Kidney (tissue), 22 donors: ENCODE measurements at places on chromosomes 3 and 15.

DNA sequence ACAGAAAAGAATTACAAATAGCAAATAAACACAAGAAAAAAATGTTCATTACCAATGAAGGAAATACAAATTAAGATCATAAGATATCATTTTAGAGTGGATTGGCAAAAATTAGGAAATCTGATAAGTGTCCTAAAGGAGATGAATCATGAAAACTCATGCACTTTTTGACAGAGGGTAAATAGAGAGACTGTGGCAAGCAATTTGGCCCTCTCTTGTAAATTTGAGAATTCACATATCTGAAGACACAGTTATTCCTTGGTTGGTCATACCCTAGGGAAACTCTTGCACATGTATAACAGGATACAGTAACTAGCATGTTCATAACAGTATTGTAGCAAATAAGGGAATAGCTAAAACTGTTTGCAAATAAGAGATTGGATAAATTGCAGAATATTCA, 246.0 kb upstream of the GADL1 start:
- no peak for DNase-seq

DNA sequence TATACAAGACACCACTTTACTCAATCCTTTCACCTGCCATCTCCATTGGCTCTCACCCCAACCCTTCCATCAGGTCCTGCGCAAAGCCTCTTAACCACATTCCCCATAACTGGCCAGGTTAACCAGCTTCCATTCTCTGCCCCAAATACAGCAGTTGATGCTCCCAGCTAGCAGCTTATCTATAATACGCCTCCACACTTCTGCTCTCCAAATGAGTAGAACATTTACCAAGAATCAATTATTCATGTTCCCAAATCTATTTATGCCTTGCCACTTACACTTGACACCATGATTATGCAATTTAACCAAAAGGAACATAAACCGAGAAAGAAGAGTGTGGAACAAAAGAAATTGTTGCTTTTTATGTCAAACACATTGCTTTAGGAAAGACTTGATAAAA, 103.7 kb upstream of the TPM1 start:
- no peak for DNase-seq

GRCh38 chr15:64571857-64572291, 111.5 kb downstream of the ZNF609 start:
- DNase-seq: no peak

GRCh38 chr15:54979964-54980363, 216.8 kb downstream of the RSL24D1 start:
- DNase-seq: no peak

DNA sequence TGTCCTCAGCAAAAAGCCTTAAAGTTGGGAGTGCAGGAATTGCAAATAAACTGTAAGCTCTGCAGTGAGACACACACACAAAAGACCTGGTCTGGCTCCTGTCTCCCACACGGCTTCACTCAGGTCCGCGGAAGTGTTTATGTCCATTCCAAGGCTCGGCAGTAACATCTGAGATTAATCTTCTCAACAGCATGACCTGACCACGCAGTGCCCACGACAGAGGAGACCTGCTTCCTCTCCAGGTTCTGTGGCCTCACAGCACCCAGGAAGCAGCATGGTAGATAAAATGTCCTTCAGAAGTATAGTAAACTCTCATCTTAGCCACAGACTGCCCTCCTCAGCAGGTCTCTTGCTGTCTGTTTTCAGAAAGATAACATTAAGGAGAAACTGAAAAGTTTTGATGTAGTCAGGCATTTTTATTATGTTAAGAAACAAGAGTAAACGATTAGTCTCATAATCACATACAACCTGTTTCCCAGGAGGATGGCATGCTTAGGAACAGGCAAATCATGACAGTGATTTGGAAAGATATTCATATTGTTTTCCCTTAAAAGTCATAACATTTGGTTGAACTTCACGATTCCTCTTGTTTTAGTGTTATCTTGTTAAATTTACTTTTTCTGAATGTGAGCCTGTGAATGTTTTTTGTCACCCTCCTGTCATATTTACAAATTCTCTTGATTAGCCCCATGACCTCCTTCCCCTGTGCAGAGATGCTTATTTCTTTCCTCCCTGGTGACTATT, 34.6 kb downstream of the CD200R1L start:
- DNase-seq: no peak

- DNase-seq: no peak
Observed at GRCh38 chr3:72322264-72322976, 525.8 kb downstream of the SHQ1 start.

- DNase-seq: no peak
Observed at GRCh38 chr15:58584789-58585461, 153.1 kb downstream of the LIPC start.

DNA sequence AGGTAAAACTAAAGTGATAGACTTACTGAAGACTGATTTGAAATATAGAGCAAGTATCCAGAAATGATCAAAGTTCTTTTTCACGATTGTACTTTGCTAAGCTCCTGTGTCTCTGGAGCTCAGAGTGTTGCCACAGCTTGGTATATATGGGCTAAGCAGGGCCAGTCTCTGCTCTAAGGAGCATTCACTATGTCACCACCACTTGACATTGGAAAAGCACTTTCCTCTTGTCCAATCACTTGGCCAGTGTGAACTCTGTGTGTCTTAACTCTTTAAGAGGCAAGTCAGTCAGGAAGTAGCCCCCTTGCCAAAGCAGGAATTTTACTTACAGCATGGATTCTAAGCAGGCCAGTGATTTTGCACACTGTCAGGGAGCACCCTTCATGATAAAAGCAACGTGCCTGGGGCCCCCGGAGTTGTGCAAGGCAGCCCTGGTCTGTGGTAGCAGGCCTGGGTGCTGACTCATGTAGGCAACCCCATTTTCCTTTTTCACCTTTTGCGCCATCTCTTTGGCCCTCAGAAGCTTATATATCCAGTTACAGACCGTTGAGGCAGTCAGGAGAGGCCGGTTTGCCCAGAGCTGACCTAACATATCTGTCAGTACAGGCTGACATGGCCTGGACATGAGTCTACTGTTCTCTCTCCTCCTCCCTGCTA, 73.0 kb downstream of the HCN4 start:
- DNase-seq: no peak

- no peak for DNase-seq
Observed at GRCh38 chr3:149330609-149331331, 2.7 kb downstream of the TM4SF18 start.

DNA sequence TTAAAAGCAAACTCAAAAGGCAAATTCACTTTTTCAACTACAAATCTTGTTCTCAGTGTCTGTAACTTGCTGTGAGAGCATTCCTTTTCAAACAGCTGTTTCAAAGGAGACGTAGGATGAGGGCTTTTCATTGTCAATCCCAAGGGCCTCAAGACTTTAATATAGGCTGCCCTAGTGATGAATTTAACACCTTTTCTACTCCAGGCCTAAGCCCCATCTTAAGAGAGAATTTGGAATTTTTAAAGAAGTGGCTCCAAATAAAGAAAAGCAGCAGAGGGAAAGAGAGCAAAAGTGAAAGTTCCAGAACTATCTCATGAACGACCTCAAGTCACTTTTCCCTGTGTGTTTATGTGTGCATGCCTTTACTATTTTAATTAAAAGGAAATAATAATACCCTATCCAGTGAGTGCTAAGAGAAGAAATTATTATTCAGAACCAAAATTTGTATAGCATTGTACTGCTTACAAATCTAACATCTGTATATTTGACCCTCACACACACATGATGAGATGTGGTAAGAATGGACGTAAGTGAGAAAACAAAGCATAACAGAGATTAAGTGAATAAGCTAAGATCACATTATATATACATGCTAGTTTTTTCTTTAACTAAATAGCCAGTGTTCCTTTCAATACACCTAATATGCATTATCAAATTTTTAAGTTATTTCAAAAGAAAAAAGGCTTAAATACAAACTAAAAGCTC, 196.4 kb downstream of the VGLL3 start:
- DNase-seq: no peak

DNA sequence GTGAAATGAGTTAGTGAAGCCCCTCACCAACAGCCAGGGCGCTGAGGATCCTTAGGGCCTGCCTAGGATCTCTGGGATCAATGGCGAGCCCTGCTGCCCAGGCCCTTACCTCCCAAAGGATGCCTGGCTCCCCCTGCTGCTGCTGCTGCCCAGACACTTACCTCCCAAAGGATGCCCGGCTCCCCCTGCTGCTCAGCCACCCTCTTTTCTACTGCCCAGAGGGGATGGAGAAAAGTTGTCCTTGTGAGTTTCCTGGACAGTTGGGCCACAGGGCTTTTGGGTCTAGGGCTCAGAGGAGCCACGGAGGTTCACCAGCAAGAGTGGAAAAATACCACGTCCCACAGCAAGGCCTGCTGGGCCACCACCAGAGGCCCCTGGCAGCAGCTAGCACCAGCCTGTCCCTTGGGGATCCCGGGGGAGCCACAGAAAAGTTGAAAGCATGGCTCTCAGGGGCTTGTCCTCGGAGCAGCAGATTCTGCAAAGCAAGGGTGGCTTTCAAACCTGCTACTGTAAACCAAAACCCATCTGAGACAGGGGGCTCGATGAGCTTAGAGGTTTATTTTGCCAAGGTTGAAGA, 59.4 kb downstream of the SLC6A6 start:
- peak; percentile 78 for DNase-seq

DNA sequence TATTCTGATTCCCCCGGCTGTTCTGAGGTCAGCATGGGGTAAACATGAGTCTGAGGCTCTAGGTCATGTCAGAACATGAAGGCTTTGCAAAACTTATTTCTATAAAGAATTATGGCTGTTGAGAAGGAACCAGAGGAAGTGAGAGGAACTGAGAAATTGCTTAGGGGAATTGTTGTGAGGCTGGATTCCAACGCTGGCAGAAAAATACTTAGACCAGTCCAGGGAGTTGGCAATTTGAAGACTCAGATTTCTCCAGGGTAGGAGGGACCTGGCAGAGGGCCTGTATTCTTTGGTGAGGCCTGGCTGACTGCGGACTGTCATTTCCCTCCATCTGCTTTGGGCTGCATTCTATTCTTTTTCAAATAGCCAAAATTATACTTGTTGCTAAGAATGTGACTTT, 155.5 kb downstream of the PLD1 start:
- no peak for DNase-seq

DNA sequence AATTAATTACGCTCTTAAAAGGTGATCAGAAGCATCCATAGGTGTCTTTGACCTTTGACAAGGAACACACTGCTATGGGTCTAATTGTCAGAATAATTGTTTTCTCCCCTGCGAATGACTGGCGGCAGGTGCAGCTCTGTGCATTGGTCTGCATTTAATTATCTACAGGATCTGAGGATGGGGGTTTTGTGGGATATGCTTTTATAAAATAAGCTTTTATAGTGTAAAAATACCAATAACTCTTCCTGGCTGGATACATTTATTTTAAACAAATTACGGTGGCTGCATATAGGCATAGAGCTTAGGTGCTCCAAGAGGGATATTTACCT, 201.6 kb upstream of the RGMA start:
- DNase-seq: no peak

DNA sequence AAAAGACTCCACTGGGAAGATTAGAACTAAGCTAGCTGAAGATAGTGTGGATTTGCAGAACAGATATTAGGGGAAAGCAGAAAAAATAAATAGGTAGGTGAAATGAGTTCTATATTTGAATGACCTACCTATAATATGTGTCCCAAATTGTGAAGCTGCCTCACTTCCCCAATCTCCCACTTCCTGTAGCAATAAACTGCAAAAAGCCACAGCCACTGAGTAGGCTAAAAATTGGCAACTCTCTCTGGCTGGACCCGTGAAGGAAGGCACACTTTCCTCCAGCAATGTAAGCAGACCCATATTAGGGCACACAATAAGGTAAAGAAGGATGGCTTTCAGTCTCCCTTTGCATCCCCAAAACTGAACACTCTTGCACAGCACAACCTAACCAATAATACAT, 43.7 kb upstream of the NECTIN3 start:
- no peak for DNase-seq

GRCh38 chr3:184808021-184808420, 3.9 kb upstream of the VPS8 start:
- peak; percentile 19 for DNase-seq

DNA sequence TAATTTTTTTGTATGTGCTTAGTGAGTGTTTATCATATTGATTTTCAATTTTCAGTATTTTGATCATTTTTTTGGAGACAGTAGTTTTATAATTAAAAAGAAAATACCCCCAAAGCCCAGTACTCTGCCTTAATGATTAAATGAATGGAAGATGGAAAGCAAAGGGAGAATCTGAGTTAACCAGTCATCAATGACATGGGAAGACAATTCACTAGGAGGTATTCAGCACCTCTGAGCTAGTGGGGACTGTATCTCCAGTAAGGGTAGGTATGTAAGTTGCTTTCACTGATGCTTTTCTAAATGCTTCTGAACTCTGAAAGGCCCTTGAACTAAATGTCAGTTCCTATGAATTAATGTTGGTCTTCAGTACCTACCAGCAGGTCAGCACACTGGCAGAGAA, 590.4 kb upstream of the DPPA4 start:
- no peak for DNase-seq

DNA sequence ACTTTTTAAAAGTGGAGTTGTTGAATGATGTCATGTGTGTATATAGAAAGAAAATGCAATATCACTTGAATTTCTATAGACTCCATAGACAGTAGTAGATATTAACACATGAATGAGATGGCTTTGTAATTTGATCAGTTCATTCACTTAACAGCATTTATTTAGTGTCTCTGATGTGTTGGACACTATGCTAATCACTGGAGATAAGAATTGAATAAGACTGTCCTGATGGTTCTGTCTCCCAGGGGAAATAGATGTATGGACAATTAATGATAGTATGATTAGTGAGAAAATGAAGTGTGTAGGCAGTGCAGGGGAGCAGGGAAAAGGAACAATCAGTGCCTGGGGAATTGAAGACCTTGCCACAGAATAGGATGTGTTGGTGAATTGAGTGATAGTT, 72.9 kb downstream of the RIOX2 start:
- DNase-seq: no peak

GRCh38 chr15:100560323-100560722, 31.6 kb upstream of the CERS3 start:
- no peak for DNase-seq

DNA sequence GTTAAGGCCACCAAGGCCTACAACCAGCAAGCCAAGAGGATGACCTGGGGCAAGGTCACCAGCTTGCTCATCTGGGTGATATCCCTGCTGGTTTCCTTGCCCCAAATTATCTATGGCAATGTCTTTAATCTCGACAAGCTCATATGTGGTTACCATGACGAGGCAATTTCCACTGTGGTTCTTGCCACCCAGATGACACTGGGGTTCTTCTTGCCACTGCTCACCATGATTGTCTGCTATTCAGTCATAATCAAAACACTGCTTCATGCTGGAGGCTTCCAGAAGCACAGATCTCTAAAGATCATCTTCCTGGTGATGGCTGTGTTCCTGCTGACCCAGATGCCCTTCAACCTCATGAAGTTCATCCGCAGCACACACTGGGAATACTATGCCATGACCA, 3.6 kb downstream of the CXCR6 start:
- DNase-seq: no peak

DNA sequence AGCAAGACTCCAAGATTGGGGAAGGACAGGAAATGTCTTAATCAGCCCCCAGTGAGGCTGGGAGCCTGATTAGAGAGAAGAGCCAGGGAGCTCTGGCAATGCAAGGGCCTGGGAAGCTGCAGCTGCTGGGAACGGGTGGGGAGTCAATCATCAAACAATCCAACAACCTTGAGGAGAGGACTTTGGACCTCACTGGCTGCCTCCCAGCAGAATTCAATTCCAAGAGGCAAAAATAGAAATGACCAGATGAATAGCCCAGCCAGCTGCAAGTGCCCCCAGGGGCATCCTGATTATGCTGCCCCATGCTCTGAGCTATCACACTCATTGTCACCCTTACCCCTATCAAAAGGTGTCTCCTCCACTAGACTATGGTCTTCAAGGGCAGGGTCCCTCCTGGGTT, 6.1 kb upstream of the HOMER2 start:
- no peak for DNase-seq
